ENCODE measurements at places on chromosomes 7 and 10. TPM values are rescaled to one million over a fixed set of nuclear protein-coding genes. Genes with fewer than 3 reads are reported as not detected.

HOXA6 gene
- polyA plus RNA-seq: 15.7 TPM

LIPN gene
- not detected for polyA plus RNA-seq

KLF14 gene
- 0.13 TPM for polyA plus RNA-seq

CSTF2T gene
- 38.3 TPM for polyA plus RNA-seq

KNDC1 gene
- 3.8 TPM for polyA plus RNA-seq

CCSER2 gene
- 38.6 TPM for polyA plus RNA-seq

ZNF438 gene
- 10.2 TPM for polyA plus RNA-seq

TMEM213 gene
- polyA plus RNA-seq: 0.92 TPM

ADRA2A gene
- 0.29 TPM for polyA plus RNA-seq

C10orf53 gene
- not detected for polyA plus RNA-seq

ATP6V0A4 gene
- 0.52 TPM for polyA plus RNA-seq

HABP2 gene
- polyA plus RNA-seq: 0.62 TPM

MYO1G gene
- 1.6 TPM for polyA plus RNA-seq

SHTN1 gene
- 28.6 TPM for polyA plus RNA-seq

TMEM273 gene
- polyA plus RNA-seq: 6.2 TPM

STAG3 gene
- 23.9 TPM for polyA plus RNA-seq

HOXA5 gene
- polyA plus RNA-seq: 85.5 TPM

GHRHR gene
- not detected for polyA plus RNA-seq
